ENCODE measurements at places on chromosomes 2 and 18. TPM values are rescaled to one million over a fixed set of nuclear protein-coding genes. Genes with fewer than 3 reads are reported as not detected.

The SERPINB12 gene
- not detected for total RNA-seq

The LYPD6 gene
- 7.5 TPM for total RNA-seq

The RAB27B gene
- under 0.01 TPM for total RNA-seq

The EPAS1 gene
- 128 TPM for total RNA-seq

The FAHD2B gene
- 4.4 TPM for total RNA-seq

The KATNAL2 gene
- 0.40 TPM for total RNA-seq

The CFC1 gene
- not detected for total RNA-seq

The GULP1 gene
- 2.4 TPM for total RNA-seq

The CCDC141 gene
- 0.87 TPM for total RNA-seq

The PDE11A gene
- not detected for total RNA-seq

The SERPINB13 gene
- not detected for total RNA-seq

- DNase-seq, result no peak
These were observed 46.2 kb downstream of the TWSG1 start for GRCh38 chr18:9380621-9381395.

GRCh38 chr2:241950413-241951315, 81.1 kb downstream of the RTP5 start:
- DNase-seq, result peak; percentile 59

DNA sequence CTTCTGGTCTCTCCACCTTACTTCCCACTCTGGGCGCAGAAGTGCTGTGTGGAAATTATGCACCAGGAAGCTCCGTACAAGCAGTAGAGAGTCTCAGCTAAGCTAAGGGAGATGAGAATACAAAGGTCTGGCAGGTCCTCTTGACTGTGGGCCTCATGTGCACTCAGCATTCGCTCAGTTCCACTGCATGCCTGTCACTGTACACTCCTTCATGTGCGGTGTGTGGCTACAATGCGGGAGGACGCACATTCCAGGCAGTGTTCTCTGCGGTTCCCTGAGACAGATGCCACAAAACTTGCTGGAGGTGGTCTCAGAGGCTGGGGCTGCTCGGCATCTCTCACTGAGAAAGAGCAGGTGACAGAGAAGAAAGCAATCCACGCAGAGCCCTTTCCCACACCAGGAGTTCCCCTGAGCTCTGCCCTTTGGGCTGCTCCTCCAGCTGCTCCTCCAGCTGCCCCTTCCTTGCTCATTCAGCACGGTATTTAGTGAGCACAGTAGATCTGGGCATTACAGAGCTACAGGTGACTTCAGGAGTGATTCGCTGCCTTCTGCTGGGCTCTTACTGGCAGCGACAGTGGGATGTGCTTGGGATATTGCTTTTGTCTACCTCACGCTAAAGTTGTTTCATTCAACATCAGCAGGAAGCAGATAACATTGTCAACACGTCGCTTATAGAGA, 176.6 kb downstream of the SH3RF3 start:
- DNase-seq, result peak; percentile 34

DNA sequence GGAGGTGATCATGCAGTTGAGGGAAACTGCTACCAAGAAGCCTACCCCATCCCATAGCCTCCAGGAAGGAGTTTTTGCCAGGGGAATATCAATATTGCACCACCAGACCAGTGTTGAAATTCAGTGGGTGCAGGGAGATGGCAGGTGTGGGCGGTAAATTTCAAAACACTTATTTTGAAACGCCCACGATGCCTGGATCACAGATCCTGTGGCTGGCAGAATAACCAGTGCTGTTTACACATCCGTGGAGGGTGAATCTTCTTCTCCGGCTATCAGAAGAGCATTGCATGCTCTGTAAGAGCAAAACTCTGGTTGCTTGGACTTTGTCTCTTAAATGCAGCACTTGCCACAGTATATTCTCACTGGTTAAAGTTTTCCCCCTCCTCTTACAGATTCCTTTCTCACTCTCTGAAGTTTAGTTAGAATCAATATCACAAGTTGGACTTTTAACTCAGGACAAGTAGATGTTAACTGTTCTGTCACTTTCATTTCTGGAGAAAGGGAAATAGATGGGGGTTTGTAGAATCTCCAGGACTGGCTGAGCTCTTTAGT, 70.5 kb upstream of the ZCCHC2 start:
- DNase-seq, result no peak

- no peak for DNase-seq
These were observed 808 bp upstream of the SERPINB11 start for GRCh38 chr18:63701952-63702351.

- no peak for DNase-seq
These were observed 164.9 kb upstream of the AGAP1 start for GRCh38 chr2:235328991-235329390.

GRCh38 chr18:80042785-80043184, 8.6 kb downstream of the RBFA start:
- DNase-seq, result no peak

DNA sequence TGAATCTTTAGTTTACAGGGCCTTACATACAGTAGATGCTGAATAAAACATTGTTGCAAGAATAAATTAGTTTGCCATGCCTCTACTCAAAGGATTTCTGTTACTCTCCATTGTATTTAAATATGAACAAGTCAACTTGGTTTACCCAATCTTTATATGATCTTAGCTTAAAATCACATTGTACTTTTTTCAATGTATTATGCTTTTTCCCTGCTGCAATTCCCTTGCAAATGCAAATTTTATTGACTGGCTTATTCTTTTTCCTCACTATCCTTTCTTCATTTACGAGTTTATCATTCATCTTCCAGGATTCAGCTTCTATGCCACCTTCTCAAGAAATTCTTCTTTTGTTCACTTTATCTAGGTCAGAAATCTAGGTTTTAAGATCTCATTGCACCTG, 571.4 kb upstream of the ZNF804A start:
- DNase-seq, result no peak

GRCh38 chr2:113175736-113176695, 2.2 kb downstream of the PSD4 start:
- DNase-seq, result no peak

GRCh38 chr2:109711230-109712122, 82.6 kb upstream of the RGPD5 start:
- peak; percentile 57 for DNase-seq

GRCh38 chr2:240166191-240166590, 25.7 kb upstream of the OTOS start:
- DNase-seq, result no peak

DNA sequence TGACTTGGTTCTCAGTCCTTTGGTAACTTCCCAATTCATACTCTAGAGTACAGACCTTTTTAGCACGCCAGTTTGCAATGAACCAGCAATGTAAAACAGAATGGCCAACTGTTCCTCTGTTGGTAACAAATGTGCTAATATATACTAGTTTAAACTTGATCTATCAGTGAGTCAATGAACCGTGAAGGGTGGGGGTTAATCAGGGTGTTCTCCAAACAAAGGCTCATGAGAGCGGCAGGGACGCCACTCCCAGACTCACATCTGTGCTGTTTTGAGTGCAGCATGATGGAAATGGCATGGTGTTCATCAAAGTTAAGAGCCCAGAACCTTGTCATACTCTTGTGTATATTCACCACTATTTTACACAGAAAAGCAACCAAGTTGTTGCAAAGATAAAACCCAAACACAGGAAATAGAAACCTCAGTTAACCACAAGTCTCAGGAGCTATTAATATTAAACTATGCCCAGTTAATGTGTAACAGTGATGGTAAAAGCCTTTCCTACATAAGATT, 70.3 kb downstream of the CERKL start:
- no peak for DNase-seq

DNA sequence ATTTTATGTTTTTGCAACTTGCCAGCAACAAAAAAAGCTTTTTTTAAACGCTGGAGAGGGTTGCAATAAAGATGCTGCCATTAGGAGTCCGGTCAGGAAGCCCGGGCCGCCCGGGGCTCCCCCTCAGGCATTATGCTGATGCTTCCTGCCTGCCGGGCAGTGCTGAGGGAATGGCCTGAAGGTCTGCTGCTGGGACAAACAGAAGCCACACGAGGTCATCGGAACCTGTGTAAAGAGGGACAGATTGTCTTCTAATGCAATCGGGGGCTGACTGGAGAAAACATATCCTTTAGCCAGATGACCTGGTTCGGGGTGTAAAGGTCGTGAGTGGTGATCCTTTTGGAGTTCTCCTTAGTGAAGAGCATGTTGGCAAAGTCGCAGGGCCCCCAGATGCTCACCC, 2.3 kb downstream of the IMPA2 start:
- peak; percentile 11 for DNase-seq

GRCh38 chr2:12624905-12625598, 91.7 kb upstream of the TRIB2 start:
- DNase-seq, result no peak

DNA sequence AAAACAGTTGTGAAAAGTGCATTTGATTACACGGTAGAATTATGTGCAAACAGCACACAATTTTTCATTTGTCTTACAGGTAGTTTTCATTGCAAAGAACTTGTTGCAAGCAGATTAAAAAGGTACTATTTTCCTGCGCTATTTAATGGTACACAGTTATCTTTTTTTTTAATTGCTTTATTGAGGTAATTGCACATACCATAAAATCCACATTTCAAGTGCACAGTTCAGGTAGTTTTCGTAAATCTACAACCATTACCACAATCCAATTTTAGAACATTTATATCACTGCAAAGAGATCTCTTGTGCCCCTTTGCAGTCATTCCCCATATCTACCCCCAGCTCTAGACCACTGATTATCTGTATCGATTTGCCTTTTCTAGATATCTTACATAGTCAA, 2.6 kb upstream of the GALNT1 start:
- no peak for DNase-seq

DNA sequence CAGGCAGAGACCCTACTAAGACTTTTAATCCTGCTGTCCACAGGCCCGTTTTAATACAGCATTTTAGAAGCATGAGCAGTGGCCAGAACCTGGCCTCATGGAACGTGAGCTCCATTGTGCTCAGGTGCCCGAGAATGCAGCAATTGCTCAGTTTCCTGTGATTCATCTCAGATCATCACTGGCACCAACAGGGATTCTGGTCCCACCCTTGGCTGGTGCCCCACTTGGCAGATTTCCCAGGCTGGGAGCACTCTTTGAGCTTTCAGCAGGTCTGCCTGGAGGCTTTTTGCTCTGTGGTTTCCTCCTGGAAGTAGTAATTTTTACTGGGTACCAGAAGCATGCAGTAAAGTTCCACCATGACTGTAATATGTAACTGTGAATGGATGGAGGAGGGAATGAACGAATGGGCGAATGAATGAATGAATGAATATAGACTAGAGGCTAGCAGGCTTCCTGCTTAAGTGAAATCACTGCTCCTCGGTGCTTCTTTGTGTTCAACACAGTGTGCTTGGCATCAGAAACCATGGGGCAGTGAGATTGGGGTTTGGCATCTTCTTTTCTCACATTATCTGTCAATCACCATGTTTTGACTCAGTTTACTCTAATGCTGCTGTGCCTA, 312.9 kb downstream of the PRKCE start:
- peak; percentile 96 for DNase-seq

DNA sequence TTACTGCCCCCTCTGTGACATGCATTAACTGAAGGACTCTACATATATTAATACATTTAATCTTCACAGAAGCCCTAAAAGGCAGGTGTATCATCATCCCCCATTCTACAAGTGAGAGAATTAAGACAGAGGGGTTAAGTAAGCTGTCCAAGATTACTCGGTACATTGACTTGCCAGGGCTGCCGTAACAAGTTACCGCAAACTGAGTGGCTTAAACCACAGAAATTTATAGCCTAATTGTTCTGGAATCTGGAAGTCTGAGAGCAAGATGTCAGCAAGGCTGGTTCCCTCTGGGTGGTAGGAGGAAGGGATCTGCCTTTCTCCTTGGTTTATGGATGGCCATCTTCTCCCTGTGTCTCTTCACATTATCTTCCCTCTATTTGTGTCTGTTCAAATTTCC, 605.5 kb downstream of the EPHA4 start:
- DNase-seq, result no peak

GRCh38 chr2:240558236-240558761, 511 bp upstream of the ANKMY1 start:
- no peak for DNase-seq

DNA sequence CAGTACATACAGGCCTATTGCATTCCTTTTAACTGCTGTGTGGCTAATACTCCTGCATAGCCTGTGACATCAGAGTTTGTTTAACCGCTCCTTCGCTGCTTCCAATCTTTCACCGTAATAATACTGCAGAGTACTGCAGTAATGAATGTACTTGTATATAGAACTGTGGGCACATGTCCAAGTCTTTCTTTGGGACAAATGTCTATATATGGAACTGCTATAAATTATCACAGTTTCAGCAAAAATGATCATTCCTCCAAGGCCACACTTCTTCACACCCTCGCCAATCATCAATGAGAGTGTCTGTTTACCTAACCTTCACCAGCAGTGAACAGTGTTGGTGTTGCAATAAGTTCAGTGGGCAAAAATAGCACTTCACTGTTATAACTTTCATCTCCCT, 230.4 kb downstream of the SP3 start:
- no peak for DNase-seq

- DNase-seq, result no peak
These were observed 201.7 kb downstream of the MREG start for GRCh38 chr2:215811409-215812345.

DNA sequence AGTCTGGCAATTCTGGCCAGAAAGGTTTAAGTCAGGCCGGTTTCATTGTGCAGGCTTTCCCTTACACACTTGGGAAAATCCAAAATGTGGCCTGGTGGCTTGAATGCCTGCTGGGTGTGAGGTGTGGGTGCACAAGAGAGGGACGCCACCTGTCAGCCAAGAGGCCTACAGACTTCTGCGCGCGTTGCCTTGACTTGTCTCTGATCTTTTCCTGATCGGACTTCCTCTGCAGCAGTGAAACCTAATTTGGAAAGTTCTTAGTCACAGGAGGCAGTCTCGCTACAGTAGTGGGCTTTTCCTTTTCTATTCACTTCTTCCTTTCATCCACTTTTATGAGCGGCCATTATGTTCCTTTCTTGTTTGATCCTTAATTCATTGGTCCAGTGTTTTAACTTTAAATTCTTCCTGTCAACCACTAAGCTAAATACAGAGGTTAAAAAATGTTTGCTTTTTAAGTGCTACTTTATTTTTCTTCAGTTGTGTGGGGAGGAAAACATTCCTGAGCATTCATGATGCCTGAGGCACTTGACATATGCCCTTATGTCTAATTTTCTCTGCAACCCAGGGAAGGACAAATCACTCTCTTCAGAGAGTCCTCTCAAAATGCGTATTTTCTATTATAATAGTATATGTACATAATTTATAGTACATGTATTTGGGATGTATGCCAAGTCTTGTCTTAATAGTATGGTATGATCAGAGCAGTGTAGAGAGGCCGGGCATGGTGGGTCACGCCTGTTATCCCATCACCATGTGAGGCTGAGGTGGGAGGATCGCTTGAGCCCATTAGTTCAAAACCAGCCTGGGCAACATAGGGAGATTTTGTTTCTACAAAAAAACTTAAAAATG, 128.9 kb downstream of the WDSUB1 start:
- no peak for DNase-seq
